IMR-90 (cell line): ENCODE measurements at places on chromosomes 11 and 22. TPM values are rescaled to one million over a fixed set of nuclear protein-coding genes. Genes with fewer than 3 reads are reported as not detected.
A peak's percentile ranks its signal among the peaks of the same experiment; 100 is the strongest.

DNA sequence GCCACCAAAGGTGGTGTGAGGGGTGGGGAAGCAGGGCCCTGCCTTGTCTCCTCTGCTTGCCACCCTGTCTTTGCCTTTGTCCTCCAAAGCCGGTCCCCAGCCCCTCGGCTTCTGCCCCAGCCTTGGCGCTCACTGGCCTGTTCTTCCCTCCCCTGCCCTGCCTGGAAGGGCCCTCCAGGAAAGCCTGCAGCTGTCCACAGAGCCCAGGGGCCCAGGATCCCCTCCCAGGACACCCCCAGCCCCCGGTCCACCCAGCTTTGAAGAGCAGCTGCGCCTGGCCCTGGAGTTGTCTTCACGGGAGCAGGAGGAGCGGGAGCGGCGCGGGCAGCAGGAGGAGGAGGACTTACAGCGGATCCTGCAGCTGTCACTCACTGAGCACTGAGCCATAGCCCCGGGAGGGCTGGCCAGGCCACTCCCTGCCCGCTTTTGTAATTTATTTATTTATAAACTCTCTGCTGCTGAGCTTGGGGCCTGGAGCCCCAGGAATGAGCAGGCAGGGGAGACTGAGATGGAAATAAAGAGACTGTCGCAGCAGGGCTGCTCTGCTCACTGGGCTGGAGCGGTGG lies 1.3 kb upstream of the SSH3 start:
- H3K4me1 ChIP-seq, result peaks cover 18% of the 10 kb centered on the region
- H3K27me3 ChIP-seq, result no peaks in the 10 kb centered on the region
- no peak overlapping the region for H3K27ac ChIP-seq
- DNase-seq, result peak; percentile 68
- no peak overlapping the region for H3K4me3 ChIP-seq

- peaks cover 11% of the 10 kb centered on the region for H3K27me3 ChIP-seq
- no peak within 1 kb of the TSS for H3K27ac ChIP-seq
- H3K36me3 ChIP-seq, result no peaks in the 10 kb centered on the region
- DNase-seq, result peak; percentile 43
- no peak within 1 kb of the TSS for H3K4me3 ChIP-seq
- 0 out of 2 replicates have a peak, but pooled peaks cover 1% of the 10 kb centered on the region for H3K4me1 ChIP-seq
These were observed at the start of gene POU2AF1 for GRCh38 chr11:111378861-111379601. TSS of gene POU2AF1 (minus strand) at chr11:111379275. CDS start at chr11:111379177, 98 bp downstream.

GRCh38 chr11:27410272-27410671 lies 47.3 kb upstream of the CCDC34 start:
- no peak overlapping the region for H3K27ac ChIP-seq
- no peak overlapping the region for H3K4me3 ChIP-seq
- H3K36me3 ChIP-seq, result no peaks in the 10 kb centered on the region
- no peaks in the 10 kb centered on the region for H3K27me3 ChIP-seq
- no peaks in the 10 kb centered on the region for H3K4me1 ChIP-seq

DNA sequence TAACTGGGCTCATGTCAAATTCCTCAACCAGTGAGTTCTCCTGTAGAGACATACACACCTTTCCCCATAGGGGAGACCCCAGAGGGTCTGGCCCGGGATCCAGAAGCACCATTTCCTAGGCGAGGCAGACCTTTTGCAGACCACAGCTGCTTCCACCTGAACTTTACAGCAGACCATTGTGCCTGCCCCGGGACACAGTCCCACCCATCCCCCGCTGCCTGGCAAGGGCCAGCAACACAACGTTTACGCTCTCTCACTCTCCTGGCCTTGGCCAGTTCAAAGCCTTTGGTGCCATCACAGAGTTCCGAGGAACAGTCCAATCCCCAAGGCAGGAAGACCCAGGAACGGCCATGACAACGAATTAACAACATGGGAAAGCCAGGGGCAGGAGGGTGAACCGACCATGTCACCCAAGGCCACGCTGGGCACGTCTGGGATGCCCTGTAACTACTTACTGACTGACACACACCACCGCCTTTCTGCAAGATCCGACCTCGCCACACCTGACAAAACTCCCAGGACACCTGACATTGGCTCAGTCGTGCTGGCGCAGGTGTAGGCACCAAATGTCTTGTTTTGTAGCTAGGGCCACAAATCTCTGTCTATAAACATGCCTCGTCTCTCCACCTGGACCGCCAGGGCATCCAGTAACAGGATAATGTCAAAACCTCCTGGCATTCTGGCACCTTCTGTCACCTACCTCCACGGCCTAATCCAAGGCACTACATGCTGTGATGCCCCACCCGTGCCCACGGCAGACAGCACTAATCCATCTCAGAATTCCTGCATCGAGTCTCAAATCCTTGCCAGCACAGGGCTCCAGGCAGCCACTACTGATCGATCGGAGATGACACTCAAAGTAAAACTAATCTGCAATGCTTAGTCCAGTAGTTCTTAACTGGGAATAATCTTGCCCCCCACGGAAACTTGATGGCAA lies 51.3 kb downstream of the MYH9 start:
- H3K4me1 ChIP-seq, result peaks cover 65% of the 10 kb centered on the region
- peak overlapping the region; percentile 59 for H3K27ac ChIP-seq
- H3K36me3 ChIP-seq, result peaks cover 86% of the 10 kb centered on the region
- H3K27me3 ChIP-seq, result no peaks in the 10 kb centered on the region
- no peak for DNase-seq
- H3K4me3 ChIP-seq, result no peak overlapping the region

GRCh38 chr11:130223291-130223971 lies 63.8 kb downstream of the ST14 start:
- no peaks in the 10 kb centered on the region for H3K4me1 ChIP-seq
- no peak overlapping the region for H3K4me3 ChIP-seq
- no peak overlapping the region for H3K27ac ChIP-seq
- no peaks in the 10 kb centered on the region for H3K36me3 ChIP-seq

GRCh38 chr11:75793966-75794365 lies 21.0 kb upstream of the UVRAG start:
- no peak overlapping the region for H3K27ac ChIP-seq
- no peak overlapping the region for H3K4me3 ChIP-seq
- no peaks in the 10 kb centered on the region for H3K36me3 ChIP-seq
- H3K27me3 ChIP-seq, result peaks cover 26% of the 10 kb centered on the region
- DNase-seq, result no peak

- H3K27me3 ChIP-seq, result no peaks in the 10 kb centered on the region
- H3K36me3 ChIP-seq, result peaks cover 14% of the 10 kb centered on the region; the same call in 1 of the 2 replicates
- H3K4me1 ChIP-seq, result peaks cover 13% of the 10 kb centered on the region
- H3K4me3 ChIP-seq, result no peak overlapping the region
These were observed 68.0 kb downstream of the RSF1 start for GRCh38 chr11:77752516-77752915.

GRCh38 chr11:46381048-46381818 lies at the start of gene MDK:
TSS of gene MDK (plus strand) at chr11:46381669. CDS start at chr11:46382058, 389 bp downstream.
- peaks cover 8% of the 10 kb centered on the region for H3K4me1 ChIP-seq
- peak within 1 kb of the TSS; percentile 0; the same call in 1 of the 2 replicates for H3K27ac ChIP-seq
- H3K4me3 ChIP-seq, result peak within 1 kb of the TSS; percentile 33
- peaks cover 6% of the 10 kb centered on the region for H3K36me3 ChIP-seq
- H3K27me3 ChIP-seq, result no peaks in the 10 kb centered on the region

DNA sequence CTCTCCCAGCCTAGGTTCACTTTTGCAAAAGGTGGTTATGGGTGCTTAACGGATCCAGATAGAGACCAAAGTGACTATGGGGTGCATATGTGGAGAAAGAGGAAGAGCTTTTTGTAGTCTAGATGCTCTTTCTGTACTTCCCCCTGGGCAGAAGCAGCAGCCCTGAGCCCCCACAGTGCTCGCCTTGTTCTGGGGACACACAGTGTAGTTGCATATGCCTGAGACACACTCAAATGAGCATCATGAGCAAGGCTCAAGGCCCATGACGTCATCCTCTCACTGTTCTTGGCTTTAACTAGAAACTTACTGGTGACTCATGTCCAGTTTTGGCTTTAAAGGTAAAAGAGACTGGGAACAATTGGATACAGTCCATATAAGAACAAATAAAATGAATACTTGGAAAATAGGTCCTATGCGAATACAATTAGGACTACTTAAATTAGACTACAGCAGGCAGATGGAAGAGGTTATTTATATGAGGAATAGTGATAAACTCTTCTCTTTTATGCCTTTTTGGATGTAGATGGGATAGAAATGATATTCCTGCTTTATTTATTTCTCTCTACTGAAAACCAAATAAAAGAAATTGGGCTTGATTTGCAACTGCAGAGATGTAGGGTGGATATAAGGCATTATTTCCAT lies 20.1 kb upstream of the PEX26 start:
- peaks cover 20% of the 10 kb centered on the region for H3K4me1 ChIP-seq
- no peaks in the 10 kb centered on the region for H3K27me3 ChIP-seq
- H3K4me3 ChIP-seq, result no peak overlapping the region
- peak; percentile 100 for DNase-seq
- no peak overlapping the region; the same call in 1 of the 2 replicates for H3K27ac ChIP-seq

DNA sequence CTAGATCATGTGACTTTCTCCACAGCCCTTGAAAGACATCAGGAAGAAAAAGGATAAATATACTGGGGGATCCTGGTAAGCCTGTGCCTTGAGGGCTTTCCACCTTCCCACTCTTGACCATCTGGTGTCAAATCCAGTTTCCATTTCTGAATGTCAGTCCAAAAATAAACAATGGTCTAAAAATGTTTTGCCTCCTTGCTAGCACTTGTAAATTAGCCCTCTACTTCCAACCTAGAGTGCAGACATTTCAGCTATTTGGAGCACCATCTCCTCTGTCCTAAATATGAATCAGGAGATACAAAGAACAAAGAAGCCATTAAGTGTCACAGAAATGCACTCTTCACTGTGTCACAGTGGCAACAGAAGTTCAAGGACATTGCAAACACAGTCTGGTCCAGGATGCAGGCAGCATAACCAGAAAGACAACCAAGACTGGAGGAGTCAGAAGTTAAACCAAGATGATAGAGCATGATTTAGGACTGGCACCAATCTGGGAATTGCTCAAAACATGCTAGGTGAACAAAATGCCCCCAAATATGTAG lies 88.1 kb downstream of the CCDC34 start:
- DNase-seq, result no peak
- no peak overlapping the region for H3K4me3 ChIP-seq
- no peaks in the 10 kb centered on the region for H3K36me3 ChIP-seq
- no peak overlapping the region for H3K27ac ChIP-seq

The BCO2 gene
- total RNA-seq, result 0.18 and 0.83 TPM in 2 replicates

The CARNS1 gene
- total RNA-seq, result under 0.01 TPM in 2 replicates

The SLC6A5 gene
- total RNA-seq, result not detected in 2 replicates
